Activated T-helper 1 cell treated with anti-CD3 and anti-CD28 coated beads, Interleukin-12 subunit alpha, Interleukin-12 subunit beta, Interleukin-2, Interleukin-4 antibody, amounts not matched to agents 30 ng/mL and 10 ng/mL and 1 ng/mL, durations not matched to agents 14 hours and 24 hours and 36 hours (primary cell): ENCODE measurements at places on chromosomes 4 and X. TPM values are rescaled to one million over a fixed set of nuclear protein-coding genes. Genes with fewer than 3 reads are reported as not detected.
A peak's percentile ranks its signal among the peaks of the same experiment; 100 is the strongest.

FOXO4 gene
- total RNA-seq: 10.7 and 11.9 TPM in 2 replicates

LANCL3 gene
- 0.29 and 0.49 TPM in 2 replicates for total RNA-seq

ARHGAP36 gene
- total RNA-seq: not detected in 2 replicates

SSX4B gene
- total RNA-seq: not detected in 2 replicates

GLRA3 gene
- total RNA-seq: not detected in 2 replicates

NEUROG2 gene
- 0.18 TPM in 1 of 2 replicates, not detected in the other for total RNA-seq

DNA sequence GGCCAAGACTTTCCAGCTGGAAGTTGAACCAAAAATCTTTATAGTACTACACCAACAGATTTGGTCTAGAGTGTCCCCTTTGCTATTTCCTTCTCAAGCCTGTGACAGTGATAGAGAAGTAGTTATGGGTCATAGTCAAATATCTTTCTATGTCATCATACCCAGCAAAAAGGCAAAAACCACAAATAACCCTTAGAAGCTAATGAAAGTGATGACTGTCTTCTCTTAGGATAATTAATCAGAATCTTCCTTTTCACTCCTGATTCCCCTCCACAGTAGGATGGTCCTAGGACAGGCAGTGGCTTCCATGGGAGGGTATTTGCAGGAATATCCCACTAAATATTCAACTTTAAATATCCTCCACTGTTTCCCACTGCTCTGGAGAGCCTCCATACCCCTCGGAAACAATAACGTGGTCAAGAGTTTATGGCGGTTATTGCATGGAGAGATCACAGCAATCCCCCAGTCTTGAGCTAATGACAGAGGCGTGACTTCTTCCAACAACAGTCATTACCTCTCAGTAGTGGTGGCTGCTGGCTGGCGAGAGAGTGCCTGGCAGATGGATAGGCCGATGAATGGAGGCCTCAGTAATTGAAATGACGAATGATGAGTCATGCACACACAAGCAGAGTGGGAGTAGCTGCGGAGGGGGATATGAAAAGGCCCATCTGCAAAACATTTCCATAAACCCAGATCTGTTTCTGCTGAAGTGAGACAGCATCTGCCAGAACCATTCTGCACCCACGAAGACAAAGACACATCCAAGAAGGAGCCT lies 154.9 kb downstream of the STK32B start:
- no peak overlapping the region for H3K27ac ChIP-seq
- H3K36me3 ChIP-seq: no peaks in the 10 kb centered on the region
- no peak overlapping the region for H3K4me3 ChIP-seq
- H3K27me3 ChIP-seq: no peaks in the 10 kb centered on the region
- no peaks in the 10 kb centered on the region for H3K4me1 ChIP-seq

- no peaks in the 10 kb centered on the region for H3K4me1 ChIP-seq
- H3K27me3 ChIP-seq: no peaks in the 10 kb centered on the region
- H3K4me3 ChIP-seq: no peak overlapping the region
- no peak for DNase-seq
Observed at GRCh38 chrX:42696536-42697124, 81.3 kb downstream of the PPP1R2C start.

GRCh38 chr4:10032625-10033024 lies 11.3 kb upstream of the SLC2A9 start:
- H3K27me3 ChIP-seq: peaks cover 5% of the 10 kb centered on the region
- no peak overlapping the region for H3K27ac ChIP-seq
- no peaks in the 10 kb centered on the region for H3K36me3 ChIP-seq
- H3K4me1 ChIP-seq: peaks cover 19% of the 10 kb centered on the region
- no peak for DNase-seq

DNA sequence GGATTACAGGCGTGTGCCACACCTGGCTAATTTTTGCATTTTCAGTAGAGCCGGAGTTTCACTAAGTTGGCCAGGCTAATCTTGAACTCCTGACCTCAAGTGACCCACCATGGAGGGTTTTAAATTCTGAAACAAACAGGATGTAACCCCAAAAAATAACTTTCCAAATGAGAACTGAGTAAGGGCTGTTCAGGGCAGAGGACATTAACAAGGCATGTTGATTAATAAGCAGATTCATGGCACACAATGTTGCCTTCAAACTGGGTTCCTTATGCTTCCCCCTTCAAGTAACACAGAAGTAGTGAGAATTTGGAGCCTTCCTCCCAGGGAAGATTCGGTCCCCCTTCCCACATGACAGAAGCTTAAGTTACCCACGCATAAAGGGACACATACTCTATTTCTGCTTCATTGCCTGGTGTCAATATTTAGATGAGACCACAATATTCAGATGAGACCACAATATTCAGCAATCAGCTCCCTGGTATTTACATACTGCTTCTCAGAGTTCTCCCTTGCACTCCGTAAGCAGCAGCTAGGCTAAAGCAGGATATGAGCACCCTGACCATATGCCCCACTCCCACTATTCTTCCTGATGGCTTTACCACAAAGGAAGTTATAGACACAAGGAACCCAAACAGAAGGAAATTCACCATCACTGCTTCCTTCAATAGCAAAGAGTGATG lies 21.4 kb downstream of the GRSF1 start:
- no peak overlapping the region for H3K4me3 ChIP-seq
- H3K36me3 ChIP-seq: peaks cover 34% of the 10 kb centered on the region
- H3K4me1 ChIP-seq: peaks cover 8% of the 10 kb centered on the region
- no peak overlapping the region for H3K27ac ChIP-seq
- no peaks in the 10 kb centered on the region for H3K27me3 ChIP-seq

- peaks cover 2% of the 10 kb centered on the region for H3K27me3 ChIP-seq
- no peak overlapping the region for H3K27ac ChIP-seq
- no peak overlapping the region for H3K4me3 ChIP-seq
- peaks cover 11% of the 10 kb centered on the region for H3K4me1 ChIP-seq
- no peak for DNase-seq
- no peaks in the 10 kb centered on the region for H3K36me3 ChIP-seq
Observed at GRCh38 chrX:15116900-15117299, 153.0 kb downstream of the ASB9 start.

DNA sequence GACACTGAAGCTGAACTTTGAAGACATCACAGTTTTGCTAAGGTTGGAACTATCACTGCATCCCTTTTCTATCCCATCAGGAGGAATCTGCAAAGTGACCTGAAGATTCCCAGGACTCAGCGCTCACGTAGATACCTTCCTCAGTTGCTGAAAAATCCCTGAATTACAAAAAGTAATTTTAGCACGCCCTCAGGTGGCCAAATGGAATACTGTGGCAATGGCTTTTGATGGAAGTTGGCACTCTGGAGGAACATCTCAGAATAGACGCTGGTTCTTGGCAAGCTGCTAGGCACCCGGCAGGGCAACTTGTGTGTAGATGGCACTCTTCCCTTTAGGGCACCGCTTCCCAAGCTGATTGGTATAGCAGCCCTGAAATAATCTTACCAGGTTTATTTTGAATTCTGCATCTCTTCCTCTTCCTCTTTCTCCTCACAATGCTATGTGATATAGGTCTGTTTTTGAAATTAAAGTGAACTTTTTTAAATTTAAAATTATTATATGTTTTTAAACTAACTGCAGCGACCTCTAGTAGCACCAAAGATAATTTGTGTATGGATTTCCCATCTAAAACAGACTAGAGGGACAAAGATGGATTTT lies 16.3 kb upstream of the ESX1 start:
- H3K4me3 ChIP-seq: peak overlapping the region; percentile 26
- no peak overlapping the region for H3K27ac ChIP-seq
- H3K27me3 ChIP-seq: peaks cover 2% of the 10 kb centered on the region
- DNase-seq: no peak

DNA sequence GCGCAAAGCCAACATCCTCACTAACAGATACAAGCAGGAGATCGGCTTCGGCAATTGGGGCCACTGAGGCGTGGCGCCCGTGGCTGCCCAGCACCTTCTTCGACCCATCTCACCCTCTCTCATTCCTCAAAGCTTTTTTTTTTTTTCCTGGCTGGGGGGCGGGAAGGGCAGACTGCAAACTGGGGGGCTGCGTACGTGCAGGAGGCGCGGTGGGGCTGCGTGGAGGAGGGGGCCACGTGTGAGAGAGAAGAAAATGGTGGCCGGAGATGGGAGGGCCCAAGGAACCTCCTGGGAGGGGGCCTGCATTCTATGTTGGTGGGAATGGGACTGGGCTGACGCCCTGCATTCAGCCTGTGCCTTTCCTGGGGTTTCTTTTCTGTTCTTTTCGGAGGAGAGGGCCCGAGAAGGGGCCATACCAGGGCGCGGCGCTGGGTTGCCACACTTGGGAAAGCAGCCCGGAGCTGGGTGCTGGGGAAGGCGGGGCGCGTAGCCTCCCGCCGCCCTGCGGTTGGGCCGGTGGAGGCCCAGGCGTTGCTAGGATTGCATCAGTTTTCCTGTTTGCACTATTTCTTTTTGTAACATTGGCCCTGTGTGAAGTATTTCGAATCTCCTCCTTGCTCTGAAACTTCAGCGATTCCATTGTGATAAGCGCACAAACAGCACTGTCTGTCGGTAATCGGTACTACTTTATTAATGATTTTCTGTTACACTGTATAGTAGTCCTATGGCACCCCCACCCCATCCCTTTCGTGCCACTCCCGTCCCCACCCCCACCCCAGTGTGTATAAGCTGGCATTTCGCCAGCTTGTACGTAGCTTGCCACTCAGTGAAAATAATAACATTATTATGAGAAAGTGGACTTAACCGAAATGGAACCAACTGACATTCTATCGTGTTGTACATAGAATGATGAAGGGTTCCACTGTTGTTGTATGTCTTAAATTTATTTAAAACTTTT lies 4.5 kb downstream of the MID1IP1 start:
- peak overlapping the region; percentile 89 for H3K4me3 ChIP-seq
- no peaks in the 10 kb centered on the region for H3K27me3 ChIP-seq
- peak overlapping the region; percentile 91 for H3K27ac ChIP-seq
- peak; percentile 54 for DNase-seq
- peaks cover 29% of the 10 kb centered on the region for H3K36me3 ChIP-seq

- DNase-seq: no peak
- peaks cover 8% of the 10 kb centered on the region for H3K4me1 ChIP-seq
- no peak overlapping the region for H3K27ac ChIP-seq
- H3K4me3 ChIP-seq: no peak overlapping the region
Observed at GRCh38 chrX:153102418-153102817, 30.2 kb downstream of the PNMA6A start.

GRCh38 chr4:108885211-108885610 lies 122.4 kb upstream of the ETNPPL start:
- DNase-seq: no peak
- peaks cover 10% of the 10 kb centered on the region for H3K4me1 ChIP-seq
- H3K27me3 ChIP-seq: peaks cover 3% of the 10 kb centered on the region
- H3K36me3 ChIP-seq: no peaks in the 10 kb centered on the region
- no peak overlapping the region for H3K27ac ChIP-seq

DNA sequence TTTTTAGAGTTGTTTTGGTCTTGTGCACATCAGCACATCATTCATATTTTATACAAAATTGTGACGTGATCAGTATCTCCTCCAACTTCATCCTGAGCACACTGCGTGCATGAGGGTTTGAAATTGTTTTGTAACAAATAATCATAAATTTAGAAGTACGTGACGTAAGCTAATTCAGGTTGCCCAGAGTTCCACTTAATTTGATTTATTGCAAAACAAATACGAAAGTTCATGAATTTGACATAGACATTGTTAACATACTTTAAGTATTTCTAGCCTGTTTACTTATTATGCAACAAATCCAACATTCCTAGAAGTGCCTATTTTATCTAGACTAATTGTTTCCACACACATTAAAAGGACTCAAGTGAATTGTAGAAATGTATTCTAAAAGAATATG lies 48.3 kb downstream of the MAP7D3 start:
- H3K27me3 ChIP-seq: no peaks in the 10 kb centered on the region
- no peak overlapping the region for H3K27ac ChIP-seq
- no peak for DNase-seq
- no peak overlapping the region for H3K4me3 ChIP-seq
- H3K36me3 ChIP-seq: peaks cover 3% of the 10 kb centered on the region

GRCh38 chr4:8695237-8696219 lies 103.0 kb downstream of the CPZ start:
- H3K4me1 ChIP-seq: no peaks in the 10 kb centered on the region
- no peaks in the 10 kb centered on the region for H3K36me3 ChIP-seq
- no peaks in the 10 kb centered on the region for H3K27me3 ChIP-seq
- no peak overlapping the region for H3K27ac ChIP-seq

DNA sequence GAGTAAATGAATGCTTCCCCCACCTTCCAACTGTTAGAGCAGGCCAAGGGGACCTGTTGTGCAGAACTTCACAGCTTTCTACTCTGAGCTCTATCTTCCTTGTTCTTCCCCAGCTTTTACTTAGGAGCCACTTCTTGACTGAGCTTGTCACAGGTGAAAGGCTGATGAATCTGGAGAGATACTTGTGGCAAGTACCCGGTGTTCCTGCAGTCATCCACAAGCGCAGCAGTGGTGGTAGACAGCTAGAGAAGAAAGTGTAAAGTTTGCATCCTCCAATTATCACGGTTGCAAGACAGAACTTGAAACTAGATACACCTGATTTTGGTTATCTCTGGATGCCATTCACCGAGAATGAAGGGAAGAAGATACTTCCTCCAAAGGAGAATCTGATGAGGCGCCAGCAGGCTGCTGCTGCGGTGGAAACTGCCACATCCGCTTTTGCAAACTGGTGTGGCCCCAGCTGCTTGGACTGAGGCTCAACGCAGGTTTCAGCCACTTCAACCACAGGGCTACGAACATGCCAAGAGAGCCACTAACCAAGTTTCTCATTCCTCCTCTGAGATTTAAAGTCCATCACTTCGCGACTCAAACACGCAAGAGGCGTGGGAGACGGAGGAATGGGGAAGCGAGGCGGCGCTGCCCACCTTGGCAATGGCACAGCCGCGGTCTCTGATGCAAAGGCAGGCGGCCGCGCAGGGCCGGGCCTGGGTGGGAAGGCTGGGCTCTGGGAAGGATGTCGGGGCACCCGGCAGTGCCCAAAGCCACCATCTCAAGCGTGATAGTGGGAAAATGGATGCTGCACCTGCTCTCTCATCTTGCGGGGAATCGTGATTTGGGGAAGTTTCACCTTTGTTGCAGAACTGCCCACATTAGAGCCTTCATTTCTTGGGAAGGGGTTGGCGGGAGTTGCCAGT lies 1.3 kb upstream of the FHIP1A start:
- H3K4me1 ChIP-seq: peaks cover 23% of the 10 kb centered on the region
- peaks cover 52% of the 10 kb centered on the region for H3K27me3 ChIP-seq
- H3K36me3 ChIP-seq: no peaks in the 10 kb centered on the region
- peak overlapping the region; percentile 21 for H3K27ac ChIP-seq

GRCh38 chr4:81509191-81509590 lies 37.5 kb upstream of the RASGEF1B start:
- H3K27me3 ChIP-seq: peaks cover under 1% of the 10 kb centered on the region
- H3K4me3 ChIP-seq: no peak overlapping the region
- no peaks in the 10 kb centered on the region for H3K36me3 ChIP-seq
- DNase-seq: no peak
- H3K27ac ChIP-seq: no peak overlapping the region
- peaks cover 33% of the 10 kb centered on the region for H3K4me1 ChIP-seq

DNA sequence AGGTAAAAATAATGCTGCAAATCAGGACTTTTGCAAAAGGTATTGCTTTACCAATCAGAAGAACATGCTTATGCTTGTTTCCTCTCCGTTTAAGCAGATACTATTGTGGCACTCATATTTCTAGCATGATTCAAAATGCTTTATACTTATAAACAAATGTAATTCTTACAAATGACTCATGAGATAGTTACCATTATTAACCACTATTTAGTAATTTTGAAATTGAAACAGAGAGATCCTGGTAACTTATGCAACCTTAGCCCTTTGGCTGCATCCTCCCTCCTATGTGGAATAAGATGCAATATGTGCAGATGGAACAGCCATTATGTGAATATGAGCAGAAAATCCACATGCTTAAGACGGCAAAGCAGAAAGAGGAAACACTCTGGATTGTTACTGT lies 164.7 kb downstream of the PCDH18 start:
- no peaks in the 10 kb centered on the region for H3K4me1 ChIP-seq
- H3K36me3 ChIP-seq: no peaks in the 10 kb centered on the region
- no peak overlapping the region for H3K4me3 ChIP-seq
- H3K27ac ChIP-seq: no peak overlapping the region

GRCh38 chr4:56681158-56681852 lies at the start of gene HOPX:
Gene HOPX (minus strand): TSS chr4:56681296. CDS start chr4:56657816, 23,480 bp downstream.
- peak within 1 kb of the TSS; percentile 5 for H3K27ac ChIP-seq
- peaks cover 65% of the 10 kb centered on the region for H3K27me3 ChIP-seq
- no peaks in the 10 kb centered on the region for H3K36me3 ChIP-seq
- DNase-seq: peak; percentile 20
- peaks cover 41% of the 10 kb centered on the region for H3K4me1 ChIP-seq
- H3K4me3 ChIP-seq: peak within 1 kb of the TSS; percentile 57
